Stimulated activated CD8-positive, alpha-beta memory T cell treated with anti-CD3 and anti-CD28 coated beads, Interleukin-15, amount 100 ng/mL, for 24 hours (primary cell): ENCODE measurements at places on chromosomes 2 and 18.

DNA sequence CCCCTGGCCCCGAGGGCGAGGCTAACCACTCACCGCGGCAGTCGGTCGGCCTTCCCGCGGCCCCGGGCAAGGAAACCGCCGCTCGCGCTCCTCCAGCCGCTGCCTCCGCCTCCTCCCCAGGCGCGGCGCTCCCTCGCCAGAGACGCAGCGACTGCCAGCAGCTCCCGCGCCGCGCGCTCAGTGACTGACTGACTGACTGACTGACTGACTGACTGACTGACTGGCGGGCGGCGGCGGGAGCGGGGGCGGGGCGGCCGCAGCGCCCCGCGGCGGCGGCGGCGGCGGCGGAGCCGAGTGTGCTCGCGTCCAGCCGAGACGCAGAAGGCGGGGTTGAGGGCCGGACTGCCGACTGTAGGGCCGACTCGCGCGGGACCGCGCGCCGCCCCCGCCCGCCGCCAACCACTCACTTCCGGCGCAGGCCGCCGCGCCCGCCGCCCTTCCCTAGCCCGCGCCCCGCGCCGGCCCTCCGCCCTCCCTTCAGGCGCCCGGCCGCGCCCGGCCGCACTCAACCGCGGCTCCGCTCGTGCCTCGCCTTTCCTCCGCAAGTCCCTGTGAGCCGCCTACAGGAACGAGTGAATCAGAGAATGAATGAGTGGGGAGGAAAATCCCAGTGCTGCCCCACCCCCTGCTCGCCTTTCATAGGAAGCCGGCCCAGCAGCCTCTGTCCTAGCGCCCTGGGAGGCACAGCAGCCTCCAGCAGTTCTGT, at the start of gene RAPH1:
Gene RAPH1 (minus strand): TSS at position 224 of the 706 bp plus-strand sequence. CDS start 39,948 bp downstream, outside the sequence.
- peak; percentile 31 for DNase-seq

GRCh38 chr2:98072442-98072841, 14.5 kb upstream of the VWA3B start:
- no peak for DNase-seq

DNA sequence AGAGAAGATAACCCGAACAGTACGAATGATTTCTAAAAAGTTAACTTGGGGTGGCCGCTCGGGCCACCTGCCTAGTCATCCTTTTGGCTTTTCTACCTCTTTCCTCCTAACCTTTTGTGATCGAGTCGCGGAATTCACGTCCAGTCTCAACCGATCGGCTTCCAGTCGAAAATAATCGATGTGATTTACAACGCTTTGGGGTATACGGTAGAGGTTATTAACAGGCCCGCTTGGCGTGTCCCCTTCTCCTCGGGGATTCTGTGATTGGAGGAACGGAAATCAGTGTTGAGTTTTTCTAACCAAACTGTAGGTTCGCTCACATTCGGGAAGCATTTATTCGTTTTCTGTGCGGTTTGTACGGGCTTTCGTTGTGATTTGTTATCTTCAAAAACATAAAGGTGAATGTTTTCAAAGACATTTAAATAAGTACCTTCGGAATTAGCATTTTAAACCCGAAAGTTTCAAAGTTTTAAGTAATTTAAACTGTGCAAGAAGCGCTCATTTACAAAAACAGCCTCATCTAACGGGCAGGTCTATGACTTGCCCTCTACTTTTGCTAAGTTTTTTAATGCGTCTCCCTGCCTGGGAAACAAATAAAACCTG, 588 bp upstream of the FOXI3 start:
- no peak for DNase-seq

DNA sequence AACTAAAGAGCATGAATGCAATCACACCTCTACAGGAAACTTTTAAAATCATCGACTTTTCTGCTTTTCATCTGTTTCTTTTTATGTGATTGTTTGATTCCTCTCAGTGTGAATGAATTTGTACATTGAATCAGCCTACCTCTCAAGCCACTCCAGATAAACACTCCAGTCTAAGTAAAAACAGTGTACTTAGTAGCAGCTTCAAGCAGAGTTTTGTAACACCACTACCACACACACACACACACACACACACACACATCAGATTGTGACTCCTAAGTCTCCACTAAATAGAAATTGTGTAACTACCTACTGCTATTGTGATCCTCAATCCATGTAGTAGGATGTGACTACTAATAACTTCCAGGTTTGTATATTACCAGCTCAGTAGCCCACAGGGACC, 65.3 kb upstream of the EPB41L5 start:
- no peak for DNase-seq

GRCh38 chr2:187916799-187917198, 362.6 kb upstream of the TFPI start:
- DNase-seq, result no peak

DNA sequence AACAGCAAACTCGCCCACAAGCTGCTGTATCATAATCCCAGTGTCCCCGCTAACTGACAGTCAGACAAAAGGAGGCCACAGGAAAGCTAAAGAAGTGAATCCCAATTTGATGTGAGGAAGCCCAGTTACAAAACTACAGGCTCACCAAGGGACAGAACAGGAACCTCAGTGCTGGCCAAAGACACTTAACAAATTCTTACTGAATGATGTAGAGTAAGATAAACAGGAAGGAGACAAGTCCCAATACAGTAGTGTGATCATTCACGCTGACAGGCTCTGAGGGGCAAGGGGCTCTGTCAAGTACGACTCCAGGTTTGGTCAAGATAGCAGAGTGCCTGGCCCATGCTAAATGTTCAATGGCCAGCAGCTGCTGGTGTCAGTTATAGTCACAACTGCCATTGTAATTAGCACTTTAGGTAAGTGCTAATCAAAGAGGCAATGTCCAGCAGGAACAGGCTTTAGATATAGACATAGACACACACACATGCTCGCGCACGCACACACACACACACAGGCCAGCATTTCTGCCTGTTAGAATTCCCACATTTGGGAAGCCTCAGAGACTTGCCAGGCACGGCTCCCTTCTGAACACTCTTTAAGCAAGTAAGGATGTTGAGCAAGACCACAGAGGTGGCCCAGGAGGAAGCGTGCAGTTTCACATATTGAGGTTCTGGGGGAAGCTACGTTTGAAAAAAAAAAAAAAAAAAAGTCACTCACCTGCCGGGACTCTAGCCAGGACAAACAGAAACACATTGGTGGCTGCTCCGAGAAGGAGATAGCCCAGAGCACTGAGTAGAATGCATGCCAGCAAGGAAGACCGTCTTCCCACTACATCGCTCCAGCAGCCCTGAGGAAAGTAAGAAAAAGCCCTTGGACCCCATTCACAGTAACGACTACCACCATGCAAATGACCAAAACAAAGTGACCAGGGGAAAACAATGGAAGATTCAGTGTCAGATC, 35.4 kb upstream of the TMEM182 start:
- DNase-seq, result no peak

GRCh38 chr18:46182633-46183358, 78.6 kb downstream of the HAUS1 start:
- no peak for DNase-seq

DNA sequence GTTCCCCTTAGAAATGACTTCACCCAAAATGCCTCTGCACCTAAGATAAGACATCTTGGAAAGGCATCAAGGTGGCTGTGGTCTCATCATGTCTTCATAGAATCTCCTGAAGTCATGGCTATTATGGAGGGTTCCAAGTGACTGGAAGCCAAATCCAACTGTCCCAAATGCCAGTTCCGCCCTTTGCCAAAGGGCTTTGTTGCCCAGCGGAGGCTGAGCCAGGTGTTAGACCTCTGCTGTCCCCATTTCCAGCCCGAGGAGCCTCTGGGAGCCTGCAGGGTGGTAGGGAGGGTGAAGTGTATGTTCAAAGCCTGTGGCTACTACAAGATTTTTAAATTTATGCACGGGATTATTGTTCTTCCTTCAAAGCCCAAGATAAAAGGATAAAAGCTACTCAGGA, 25.7 kb downstream of the RHOB start:
- no peak for DNase-seq

DNA sequence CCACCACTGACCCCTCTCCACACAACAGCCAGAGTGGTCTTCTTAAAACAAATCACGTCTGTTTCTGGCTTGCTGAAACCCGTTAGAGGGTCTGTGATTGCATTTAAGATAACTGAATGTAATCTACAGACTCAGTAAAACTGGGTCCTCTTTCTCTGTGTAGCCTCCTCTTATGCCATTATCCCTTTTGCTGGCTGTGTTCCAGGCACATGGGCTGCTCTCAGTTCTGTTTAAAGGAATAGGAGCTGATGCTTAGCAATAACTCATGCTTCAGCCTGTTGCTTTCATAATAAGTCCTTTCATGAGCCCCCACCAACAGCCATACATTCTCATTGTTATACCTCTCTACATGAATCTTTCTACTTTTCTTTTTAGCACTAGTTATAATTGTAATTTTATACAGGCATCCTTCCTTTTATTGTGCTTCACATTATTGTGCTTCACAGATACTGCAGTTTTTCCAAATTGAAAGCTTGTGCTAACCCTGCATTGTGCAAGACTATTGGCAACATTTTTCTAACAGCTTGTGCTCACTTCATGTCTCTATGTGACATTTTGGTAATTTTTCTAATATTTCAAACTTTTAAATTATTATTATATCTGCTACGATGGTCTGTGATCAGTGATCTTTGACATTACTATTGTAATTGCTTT, 782.6 kb downstream of the MBD2 start:
- no peak for DNase-seq

DNA sequence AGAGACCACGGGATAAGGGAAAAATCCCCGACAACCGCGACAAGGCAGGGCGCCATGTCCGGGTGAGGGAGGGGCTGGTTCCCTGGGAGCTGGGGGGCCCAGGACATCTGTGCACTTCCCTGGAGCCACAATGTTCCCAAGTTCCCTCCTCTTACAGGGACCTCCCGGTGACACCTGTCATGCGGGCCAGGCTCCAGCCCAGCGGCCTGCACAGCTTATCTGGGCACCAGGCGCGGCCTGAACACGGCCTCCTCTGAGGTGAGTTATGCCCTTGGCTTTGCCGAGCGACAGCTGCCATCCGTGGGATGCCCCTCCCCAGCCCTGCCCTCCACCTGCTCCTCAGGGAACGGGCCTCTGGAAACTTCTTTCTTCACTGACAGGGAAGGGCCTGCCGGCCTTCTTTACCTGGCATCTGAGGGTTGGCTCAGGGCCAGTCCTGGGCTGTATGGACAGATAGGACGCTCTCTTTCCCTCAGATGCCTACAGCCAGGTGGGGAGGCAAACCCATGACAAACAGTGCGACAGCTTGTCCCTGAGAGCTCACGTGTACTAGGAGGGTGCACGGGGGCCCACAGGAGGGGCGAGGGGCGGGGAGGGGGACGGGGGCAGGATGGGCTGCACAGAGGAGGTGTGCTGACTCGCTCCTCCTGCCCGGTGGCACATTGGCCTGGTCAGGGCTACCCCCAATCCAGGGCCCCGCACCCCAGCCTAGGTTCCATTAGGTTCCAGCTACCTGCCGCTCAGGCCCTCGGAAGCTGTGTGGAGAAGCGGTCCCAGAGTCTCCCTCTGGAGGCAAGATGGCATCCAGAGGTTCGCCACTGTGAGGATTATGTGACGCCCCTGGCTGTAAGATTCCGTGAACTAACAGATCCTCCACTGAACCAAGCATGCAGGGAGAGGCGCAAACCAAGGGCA, 34.9 kb upstream of the HPCAL1 start:
- DNase-seq, result no peak

DNA sequence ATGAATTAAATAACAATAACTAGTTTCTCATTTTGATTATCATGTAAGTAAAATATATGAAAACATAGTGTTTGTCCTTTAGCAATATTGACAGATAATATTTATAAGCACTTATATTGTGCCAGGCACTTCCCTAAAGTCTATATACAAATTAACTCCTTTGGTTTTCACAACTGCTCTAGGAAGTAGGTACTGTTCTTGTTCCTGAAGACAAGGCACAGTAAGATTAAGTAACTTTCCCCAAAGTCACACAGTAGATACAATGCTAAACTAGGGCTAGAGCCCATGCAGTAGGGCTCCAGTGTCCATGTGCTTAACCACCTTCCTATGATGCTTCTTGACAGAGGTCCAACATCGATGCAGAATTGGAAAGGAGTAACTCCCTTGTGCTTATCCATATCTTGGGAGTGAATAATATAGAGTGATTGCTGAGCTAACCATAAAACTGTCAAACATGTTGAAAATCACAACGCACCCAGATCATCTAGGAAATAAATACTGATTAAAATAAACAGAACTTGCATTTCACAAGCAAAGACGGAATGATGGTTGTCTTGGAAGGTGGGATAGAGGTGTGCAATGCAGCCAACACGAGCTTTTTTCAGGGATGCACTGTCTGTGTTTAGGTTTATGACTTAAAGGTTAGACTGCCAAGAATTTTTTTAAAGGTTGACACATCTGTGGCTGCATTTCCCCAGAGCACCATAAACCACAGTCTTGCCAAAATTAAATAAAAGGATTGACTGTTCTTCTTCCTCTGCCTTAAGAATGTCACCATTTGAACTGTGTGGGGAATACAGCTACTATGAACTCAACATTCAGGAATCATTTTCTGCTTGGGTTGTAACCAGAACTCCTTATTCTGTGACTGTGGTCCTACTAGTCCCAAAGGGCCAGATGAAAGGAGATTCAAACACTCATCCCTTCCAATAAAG, 80.8 kb downstream of the ANKRD44 start:
- no peak for DNase-seq

DNA sequence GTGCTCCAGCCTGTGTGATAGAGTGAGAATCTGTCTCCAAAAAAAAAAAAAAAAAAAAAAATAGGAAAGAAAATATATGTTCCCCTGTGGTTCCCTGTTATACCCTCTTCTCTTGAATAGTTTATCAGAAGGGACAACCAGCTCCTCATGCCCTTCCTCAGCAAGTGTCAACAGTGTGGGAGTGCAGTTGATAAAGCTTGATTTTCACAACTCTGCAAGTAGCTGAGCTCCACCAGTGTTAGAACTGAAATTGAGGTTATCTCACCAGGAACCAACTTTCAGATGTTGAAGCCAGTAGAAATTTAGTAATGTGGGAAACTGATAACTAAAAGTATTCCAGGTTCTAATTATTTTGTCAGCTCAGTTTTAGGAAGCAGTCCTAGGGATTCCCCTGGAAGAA, 25.1 kb downstream of the NEDD4L start:
- no peak for DNase-seq

DNA sequence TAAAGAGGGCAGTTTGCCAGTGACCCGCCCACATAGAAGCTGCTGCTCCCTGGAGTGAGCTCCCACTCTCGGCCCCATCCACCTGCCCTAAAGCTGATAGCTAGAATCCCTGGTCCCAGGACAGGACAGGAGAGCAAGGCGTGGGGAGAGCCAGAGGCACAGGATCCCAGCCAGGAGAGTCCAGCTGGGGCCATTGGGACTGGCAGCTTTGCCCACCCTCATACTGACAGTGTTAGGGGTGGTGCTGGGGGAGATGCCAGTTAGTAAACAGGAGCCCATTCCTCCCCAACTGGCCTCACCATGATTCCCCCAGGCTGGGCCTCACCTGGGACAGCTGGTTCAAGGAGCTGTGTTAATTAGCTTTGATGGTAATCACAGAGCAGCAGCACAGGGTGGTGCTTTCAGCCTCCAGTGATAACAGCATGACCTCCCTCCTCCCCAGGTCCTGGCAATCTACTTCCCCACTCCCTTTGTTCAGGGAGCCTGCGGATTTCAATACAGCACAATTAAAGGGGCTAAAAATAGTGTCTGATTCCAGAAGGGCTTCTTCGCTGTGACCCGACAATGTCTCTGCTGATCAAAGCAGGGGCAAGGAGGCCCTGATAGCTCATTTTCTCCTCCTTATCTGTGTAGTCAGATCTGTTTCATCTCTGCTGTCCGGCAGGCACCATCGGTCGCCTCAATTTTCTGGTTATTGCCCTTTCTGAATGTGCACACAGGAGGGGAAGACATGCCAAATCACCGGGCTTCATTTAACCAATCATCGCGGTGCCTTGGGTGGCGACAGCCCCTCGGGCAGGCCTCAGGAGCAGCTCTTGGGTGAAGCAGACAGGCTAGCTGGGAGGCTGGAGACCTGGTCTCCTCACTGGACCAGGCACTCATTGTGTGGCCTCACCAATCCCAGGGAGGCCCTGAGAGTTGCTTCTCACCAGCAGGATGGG, 119.9 kb upstream of the TEX51 start:
- no peak for DNase-seq
